ENCODE measurements at places on chromosomes 7 and 10. TPM values are rescaled to one million over a fixed set of nuclear protein-coding genes. Genes with fewer than 3 reads are reported as not detected.
A peak's percentile ranks its signal among the peaks of the same experiment; 100 is the strongest.

DNA sequence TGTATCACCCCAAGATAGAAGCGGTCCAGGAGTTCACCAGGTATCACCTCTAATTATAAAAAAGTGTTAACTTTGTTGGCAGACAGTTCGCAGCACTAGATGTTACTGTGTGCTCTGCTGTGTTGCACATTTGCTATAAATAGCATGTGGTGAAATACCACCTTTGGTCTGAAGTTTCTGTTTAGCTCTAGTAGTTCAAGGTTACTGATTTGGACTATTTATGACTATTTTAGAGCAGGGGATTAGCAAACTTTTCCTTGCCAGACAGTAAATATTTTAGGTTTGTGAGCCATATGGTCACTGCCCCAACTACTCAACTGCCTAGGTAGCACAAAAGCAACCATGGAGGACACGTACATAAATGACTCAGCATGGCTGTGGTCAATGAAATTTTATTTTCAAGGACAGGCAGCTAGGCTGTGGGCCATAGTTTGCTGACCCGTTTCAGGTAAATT, 16.5 kb downstream of the DENND10 start:
- no peak overlapping the region for H3K27ac ChIP-seq

Gene PAPSS2
- 49.5 TPM for polyA plus RNA-seq

DNA sequence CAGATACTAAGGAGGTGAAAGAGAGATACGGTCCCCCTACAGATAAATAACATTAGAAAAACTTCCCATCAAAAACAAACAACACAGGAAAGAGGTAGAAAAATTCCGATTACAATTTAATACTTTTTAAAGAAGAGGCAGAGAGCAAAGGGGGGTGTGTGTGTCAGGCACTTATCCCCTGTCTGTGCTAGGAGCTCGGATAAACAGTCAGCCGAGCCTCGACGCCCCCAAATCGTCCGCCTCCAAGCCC, 3.6 kb downstream of the PAX2 start:
- H3K27me3 ChIP-seq = no peaks in the 10 kb centered on the region
- no peak overlapping the region for H3K4me3 ChIP-seq
- no peak overlapping the region for H3K27ac ChIP-seq
- H3K4me1 ChIP-seq = no peaks in the 10 kb centered on the region

GRCh38 chr7:28408105-28408959, 4.0 kb upstream of the CREB5 start:
- H3K27ac ChIP-seq = no peak overlapping the region
- H3K27me3 ChIP-seq = peaks cover 12% of the 10 kb centered on the region
- H3K36me3 ChIP-seq = no peaks in the 10 kb centered on the region
- DNase-seq = no peak
- no peaks in the 10 kb centered on the region for H3K4me1 ChIP-seq
- peak overlapping the region; percentile 31 for H3K4me3 ChIP-seq

DNA sequence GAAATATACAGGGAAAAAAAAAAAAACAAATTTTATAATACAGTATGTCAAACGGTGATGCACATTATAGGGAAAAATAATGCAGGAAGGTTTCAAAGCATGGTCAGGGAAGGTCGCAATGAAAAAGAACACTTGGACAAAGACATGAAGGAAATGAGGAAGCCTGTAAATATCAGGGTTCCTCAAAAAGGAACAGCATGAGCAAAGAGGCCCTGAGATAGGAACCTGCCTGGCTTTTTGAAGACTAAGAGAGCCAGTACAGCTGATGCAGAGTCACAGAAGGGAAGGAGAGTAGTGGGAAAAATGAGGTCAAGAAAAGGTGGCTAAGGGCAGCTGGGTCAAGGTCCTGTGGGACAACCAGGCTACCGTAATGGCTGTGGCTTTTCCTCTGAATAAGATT, 1.9 kb downstream of the VPS41 start:
- H3K4me3 ChIP-seq = no peak overlapping the region
- no peaks in the 10 kb centered on the region for H3K4me1 ChIP-seq
- no peaks in the 10 kb centered on the region for H3K36me3 ChIP-seq
- no peaks in the 10 kb centered on the region for H3K27me3 ChIP-seq
- no peak for DNase-seq
- no peak overlapping the region for H3K27ac ChIP-seq
